Mesenchymal stem cell (in vitro differentiated cells and primary cell): ENCODE measurements at places on chromosomes 11 and 22.

GRCh38 chr11:72188267-72188666, 3.7 kb upstream of the FOLR1 start:
- no peaks in the 10 kb centered on the region for H3K36me3 ChIP-seq
- DNase-seq, result no peak
- no peak overlapping the region for H3K27ac ChIP-seq
- no peaks in the 10 kb centered on the region for H3K27me3 ChIP-seq
- H3K4me3 ChIP-seq, result no peak overlapping the region
- H3K4me1 ChIP-seq, result peaks cover 4% of the 10 kb centered on the region

DNA sequence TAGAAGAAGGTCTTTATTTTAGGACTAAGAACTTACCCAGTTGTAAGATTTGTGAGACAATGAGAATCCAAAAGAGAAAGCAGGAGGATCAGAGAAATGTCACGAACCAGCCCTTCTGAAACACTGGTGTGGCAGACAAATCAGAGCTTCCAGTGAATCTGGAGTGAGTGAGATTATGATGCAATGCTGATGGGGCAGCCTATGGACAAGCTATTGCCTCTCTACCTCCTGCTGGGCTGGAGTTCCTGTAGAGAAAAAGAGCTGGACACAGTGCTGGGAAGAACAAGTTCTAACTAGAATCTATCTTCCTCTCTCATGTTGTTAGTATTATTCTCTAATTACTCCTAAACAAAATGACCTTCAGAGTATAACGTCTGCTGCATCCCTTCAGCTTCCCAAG, 12.0 kb upstream of the ANO3 start:
- no peak overlapping the region for H3K27ac ChIP-seq
- H3K4me1 ChIP-seq, result no peaks in the 10 kb centered on the region
- DNase-seq, result peak; percentile 18
- H3K4me3 ChIP-seq, result no peak overlapping the region
- no peaks in the 10 kb centered on the region for H3K27me3 ChIP-seq
- H3K36me3 ChIP-seq, result no peaks in the 10 kb centered on the region

GRCh38 chr22:24072361-24072760, 61.3 kb downstream of the CABIN1 start:
- no peak overlapping the region for H3K27ac ChIP-seq
- H3K36me3 ChIP-seq, result peaks cover 78% of the 10 kb centered on the region
- no peak overlapping the region for H3K4me3 ChIP-seq
- H3K4me1 ChIP-seq, result peaks cover 4% of the 10 kb centered on the region
- DNase-seq, result no peak

- no peaks in the 10 kb centered on the region for H3K36me3 ChIP-seq
- peaks cover 42% of the 10 kb centered on the region for H3K4me1 ChIP-seq
- H3K27me3 ChIP-seq, result peaks cover 86% of the 10 kb centered on the region
- H3K27ac ChIP-seq, result no peak overlapping the region
These were observed 102.8 kb upstream of the HSD17B12 start for GRCh38 chr11:43577566-43578264.

GRCh38 chr11:3006505-3007260, 14.6 kb upstream of the NAP1L4 start:
- no peaks in the 10 kb centered on the region for H3K27me3 ChIP-seq
- no peak for DNase-seq
- H3K36me3 ChIP-seq, result peaks cover 95% of the 10 kb centered on the region
- no peak overlapping the region for H3K27ac ChIP-seq
- H3K4me3 ChIP-seq, result no peak overlapping the region

- peaks cover 7% of the 10 kb centered on the region for H3K4me1 ChIP-seq
- H3K4me3 ChIP-seq, result peak overlapping the region; percentile 91
- H3K36me3 ChIP-seq, result no peaks in the 10 kb centered on the region
- H3K27me3 ChIP-seq, result no peaks in the 10 kb centered on the region
- peak; percentile 96 for DNase-seq
- peak overlapping the region; percentile 82 for H3K27ac ChIP-seq
These were observed 1.7 kb upstream of the DDX6 start for GRCh38 chr11:118792570-118793124.

DNA sequence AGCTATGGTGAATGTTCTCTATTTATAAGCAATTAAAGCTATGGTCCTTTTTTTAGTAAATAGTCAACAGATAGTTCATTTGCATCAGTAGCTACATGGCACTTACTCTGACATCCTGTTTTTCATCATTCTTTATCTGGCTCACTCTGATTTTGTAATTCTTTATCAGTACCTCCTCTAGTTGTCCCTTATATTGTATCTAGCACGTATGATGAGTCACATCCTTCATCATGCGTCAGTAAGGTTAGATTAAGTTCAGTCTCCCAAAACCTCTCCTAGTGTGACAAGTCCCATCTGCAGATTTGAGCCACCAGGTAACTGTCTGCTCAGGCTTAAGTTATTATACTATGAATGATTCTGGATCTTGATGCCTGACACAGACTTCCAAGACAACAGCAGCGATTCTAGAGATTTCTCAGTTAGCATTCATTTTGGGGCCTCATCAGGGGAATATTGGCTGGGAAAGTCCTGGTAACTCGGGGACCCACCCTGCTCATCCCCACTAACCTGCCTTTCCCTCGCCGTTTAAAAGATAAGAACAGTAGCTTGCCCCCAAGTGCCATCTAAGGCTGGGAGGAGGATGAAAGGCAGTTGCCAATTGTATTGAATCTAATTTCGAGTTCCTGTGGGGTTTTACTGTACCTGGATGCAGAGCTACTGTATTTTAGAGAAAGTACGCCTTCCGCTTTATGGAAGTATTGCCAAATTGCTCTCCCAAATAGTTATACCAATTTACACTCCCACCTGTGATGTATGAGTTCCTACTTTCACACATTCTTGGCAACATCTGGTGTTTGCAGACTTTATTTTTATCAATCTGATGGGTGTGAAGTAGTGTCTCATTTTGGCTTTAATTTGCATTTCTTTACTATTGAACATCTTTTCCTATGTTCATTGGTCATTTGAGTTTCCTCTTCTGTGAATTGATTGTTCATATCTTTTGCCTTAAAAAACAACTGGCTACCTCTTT, 55.9 kb downstream of the ZC3H12C start:
- no peak overlapping the region for H3K27ac ChIP-seq
- H3K27me3 ChIP-seq, result no peaks in the 10 kb centered on the region
- no peaks in the 10 kb centered on the region for H3K4me1 ChIP-seq
- peaks cover 7% of the 10 kb centered on the region for H3K36me3 ChIP-seq
- DNase-seq, result peak; percentile 76
- no peak overlapping the region for H3K4me3 ChIP-seq

- DNase-seq, result no peak
- no peak overlapping the region for H3K4me3 ChIP-seq
- no peaks in the 10 kb centered on the region for H3K4me1 ChIP-seq
- H3K36me3 ChIP-seq, result no peaks in the 10 kb centered on the region
- H3K27me3 ChIP-seq, result no peaks in the 10 kb centered on the region
These were observed 19.3 kb upstream of the TMPRSS5 start for GRCh38 chr11:113725407-113725806.

DNA sequence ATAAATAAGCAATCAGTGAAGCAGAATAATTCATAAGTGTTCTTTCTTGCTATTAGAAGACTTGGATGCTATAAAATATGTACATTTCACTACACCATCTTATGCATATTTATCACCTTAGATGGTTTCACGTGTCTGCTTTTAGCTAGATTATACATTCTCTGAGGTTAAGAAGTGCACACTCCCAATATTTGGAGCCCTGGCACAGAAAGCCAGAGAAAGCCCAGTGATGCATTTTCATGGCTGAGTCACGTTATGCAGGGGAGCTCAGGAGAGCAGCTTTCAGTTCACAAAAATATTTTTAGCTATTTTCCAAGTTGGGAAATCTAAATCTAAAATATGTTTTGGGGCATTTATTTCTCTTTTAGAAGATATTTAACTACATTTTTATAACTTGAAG, 5.1 kb upstream of the TP53AIP1 start:
- H3K36me3 ChIP-seq, result no peaks in the 10 kb centered on the region
- DNase-seq, result no peak
- no peak overlapping the region for H3K4me3 ChIP-seq

- peak overlapping the region; percentile 85 for H3K27ac ChIP-seq
- H3K27me3 ChIP-seq, result no peaks in the 10 kb centered on the region
- no peaks in the 10 kb centered on the region for H3K36me3 ChIP-seq
- DNase-seq, result peak; percentile 20
- peaks cover 37% of the 10 kb centered on the region for H3K4me1 ChIP-seq
These were observed 30.3 kb downstream of the PDGFB start for GRCh38 chr22:39214383-39215069.

GRCh38 chr22:44214187-44214586, 33.5 kb downstream of the PARVG start:
- H3K27ac ChIP-seq, result no peak overlapping the region
- H3K27me3 ChIP-seq, result peaks cover 12% of the 10 kb centered on the region
- no peaks in the 10 kb centered on the region for H3K36me3 ChIP-seq
- no peak for DNase-seq

GRCh38 chr22:47372596-47373385, 610.3 kb downstream of the TBC1D22A start:
- no peaks in the 10 kb centered on the region for H3K36me3 ChIP-seq
- no peak for DNase-seq
- peaks cover 62% of the 10 kb centered on the region for H3K27me3 ChIP-seq
- H3K27ac ChIP-seq, result no peak overlapping the region
- H3K4me1 ChIP-seq, result no peaks in the 10 kb centered on the region
- H3K4me3 ChIP-seq, result no peak overlapping the region

- H3K4me3 ChIP-seq, result no peak overlapping the region
- DNase-seq, result no peak
- no peaks in the 10 kb centered on the region for H3K27me3 ChIP-seq
- no peaks in the 10 kb centered on the region for H3K4me1 ChIP-seq
- no peak overlapping the region for H3K27ac ChIP-seq
- no peaks in the 10 kb centered on the region for H3K36me3 ChIP-seq
These were observed 22.2 kb downstream of the OR56B4 start for GRCh38 chr11:6129635-6130034.

DNA sequence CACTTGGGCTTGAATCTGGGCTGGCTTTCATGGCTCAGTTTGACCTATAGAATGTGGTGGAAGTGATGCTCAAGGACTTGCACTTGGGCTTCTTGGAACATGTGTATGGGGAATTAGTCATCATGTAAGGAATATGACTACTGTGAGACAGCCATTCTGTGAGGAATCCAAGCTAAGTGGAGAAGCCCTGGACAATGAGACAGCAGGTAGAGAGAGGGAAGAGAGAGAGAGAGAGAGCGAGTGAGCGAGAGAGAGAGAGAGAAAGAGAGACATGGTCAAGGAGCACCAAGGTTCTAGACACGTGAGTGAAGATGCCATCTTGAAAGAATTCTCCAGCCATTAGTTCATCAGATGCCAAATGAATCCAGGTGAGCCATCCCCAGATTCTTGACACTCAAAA, 261.6 kb upstream of the SORL1-AS1 start:
- H3K27ac ChIP-seq, result no peak overlapping the region
- no peaks in the 10 kb centered on the region for H3K36me3 ChIP-seq
- no peak overlapping the region for H3K4me3 ChIP-seq
- no peak for DNase-seq

DNA sequence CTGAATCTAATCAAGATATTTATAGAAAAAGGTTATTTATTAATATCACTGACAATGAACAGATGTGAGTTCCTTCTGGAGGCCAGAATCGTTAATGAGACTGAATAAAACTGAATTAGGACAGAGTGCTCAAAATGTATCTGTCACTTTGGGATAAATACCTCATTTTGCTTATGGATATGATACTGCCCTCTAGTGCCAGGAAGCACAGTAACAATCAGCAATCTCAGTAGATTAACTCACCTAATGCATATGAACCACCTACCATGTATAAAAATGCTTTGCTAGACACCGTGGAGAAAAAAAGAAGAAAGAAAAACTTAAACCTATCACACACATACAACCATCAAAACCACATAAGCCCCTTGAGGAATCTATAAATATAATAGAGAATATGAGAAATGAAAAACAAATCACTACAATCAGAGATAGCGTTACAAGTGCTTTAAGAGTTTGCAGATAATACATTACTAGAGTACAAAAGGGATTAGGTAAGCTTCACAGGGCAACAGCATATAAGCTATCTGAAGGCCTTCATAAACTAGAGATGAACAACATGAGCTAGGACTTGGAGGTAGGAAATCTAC, 117.4 kb downstream of the SGSM3 start:
- H3K4me1 ChIP-seq, result peaks cover 8% of the 10 kb centered on the region
- no peaks in the 10 kb centered on the region for H3K27me3 ChIP-seq
- H3K4me3 ChIP-seq, result no peak overlapping the region
- no peak for DNase-seq
- no peak overlapping the region for H3K27ac ChIP-seq
- peaks cover 6% of the 10 kb centered on the region for H3K36me3 ChIP-seq

DNA sequence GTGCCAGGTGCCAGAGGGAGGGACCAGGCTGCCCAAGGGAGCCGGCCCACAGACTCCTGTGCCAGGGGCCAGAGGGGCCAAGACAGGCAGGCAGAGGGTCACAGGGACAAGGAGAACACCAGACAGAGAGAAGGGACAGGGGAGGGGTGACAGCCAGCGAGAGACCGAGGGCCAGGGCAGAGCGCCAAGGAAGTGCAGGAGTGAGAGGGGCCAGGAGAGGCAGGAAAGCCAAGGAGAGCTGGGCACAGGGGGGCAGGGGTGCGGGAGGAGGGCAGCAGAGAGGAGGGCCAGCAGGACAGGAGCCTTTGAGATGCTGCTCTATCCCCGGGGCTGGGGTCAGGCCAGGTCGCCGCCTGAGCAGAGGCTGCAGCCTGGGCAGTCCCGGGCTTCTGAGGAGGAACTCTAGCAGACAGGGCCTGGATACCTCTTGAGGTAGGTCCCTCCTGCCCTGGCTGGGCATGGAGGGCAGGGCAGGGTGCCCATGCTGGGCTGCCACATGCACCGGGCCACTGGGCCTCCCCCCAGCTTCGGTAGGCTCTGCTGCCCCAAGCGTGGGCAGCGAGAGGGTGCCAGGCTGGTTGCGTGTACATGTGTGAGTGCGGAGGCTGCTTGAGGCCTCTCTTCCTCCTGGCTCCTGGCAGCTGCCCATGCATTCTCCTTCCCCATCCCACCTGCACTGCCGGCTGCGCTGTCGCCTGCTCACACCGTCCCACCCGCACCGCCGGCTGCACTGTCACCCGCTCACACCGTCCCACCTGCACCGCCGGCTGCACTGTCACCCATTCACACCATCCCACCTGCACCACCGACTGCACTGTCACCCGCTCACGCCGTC, 12.2 kb downstream of the LSP1 start:
- H3K27ac ChIP-seq, result no peak overlapping the region
- H3K4me3 ChIP-seq, result peak overlapping the region; percentile 46
- DNase-seq, result no peak

GRCh38 chr11:112265659-112266409, 5.2 kb upstream of the PLET1 start:
- H3K27ac ChIP-seq, result no peak overlapping the region
- H3K4me3 ChIP-seq, result no peak overlapping the region
- peaks cover 4% of the 10 kb centered on the region for H3K4me1 ChIP-seq
- H3K27me3 ChIP-seq, result no peaks in the 10 kb centered on the region
- DNase-seq, result peak; percentile 43
